ENCODE measurements at places on chromosomes 5 and 9. TPM values are rescaled to one million over a fixed set of nuclear protein-coding genes. Genes with fewer than 3 reads are reported as not detected.

DNA sequence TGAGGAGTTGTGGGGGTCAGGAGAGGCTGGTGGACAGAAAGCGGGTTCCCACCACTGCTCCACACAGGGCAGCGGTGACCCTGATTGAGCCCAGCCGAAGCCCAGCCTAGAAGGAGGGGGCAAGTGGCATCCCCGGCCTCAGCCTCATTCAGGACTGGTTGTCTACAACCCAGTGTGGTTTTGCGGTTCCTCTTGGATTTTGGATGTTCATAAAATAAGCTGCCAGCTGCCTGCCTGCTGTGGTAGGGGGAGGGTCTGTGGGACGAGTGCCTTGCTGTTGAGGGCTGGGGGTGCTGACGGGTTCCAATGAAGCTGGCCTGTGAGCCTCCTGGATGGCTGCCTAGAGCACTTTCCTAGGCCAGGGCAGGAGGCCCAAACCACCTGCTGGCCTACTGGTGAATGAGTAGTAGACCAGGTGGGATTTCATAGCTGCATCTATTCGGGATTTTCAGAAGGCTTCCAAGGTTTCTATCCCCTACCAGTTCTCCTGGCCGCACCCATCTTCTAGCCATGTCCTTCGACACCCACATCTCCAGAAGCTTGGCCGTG is 102.4 kb downstream of the NDFIP1 start:
- no peak for DNase-seq

- no peak for DNase-seq
Observed at GRCh38 chr5:5598547-5599113, 176.2 kb downstream of the ICE1 start.

DNA sequence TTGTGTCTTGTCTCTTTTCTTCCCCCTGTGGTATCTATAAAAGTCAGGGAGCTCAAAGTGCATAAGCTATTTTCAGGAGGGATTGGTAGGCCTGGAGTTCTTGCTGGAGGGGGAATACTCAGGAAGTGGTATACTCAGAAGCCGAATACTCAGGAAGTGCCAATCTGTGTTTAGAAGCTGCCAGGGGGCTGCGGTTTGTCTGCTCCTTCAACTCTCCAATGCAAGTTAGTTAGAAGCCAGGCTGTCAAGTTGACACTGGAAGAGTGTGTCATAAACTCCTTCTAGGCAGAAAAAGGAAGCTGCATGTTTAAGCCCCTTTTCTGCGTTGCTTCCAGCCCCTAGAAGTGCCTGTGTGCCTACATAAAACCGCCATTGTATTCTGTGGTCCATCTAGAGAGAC is 366.5 kb downstream of the TAF11L14 start:
- peak; percentile 46 for DNase-seq

- no peak for DNase-seq
Observed at GRCh38 chr9:100869326-100869725, 159.2 kb upstream of the PLPPR1 start.

GRCh38 chr5:133086366-133086875 is 34.6 kb downstream of the HSPA4 start:
- no peak for DNase-seq

GRCh38 chr5:72096602-72097188 is 10.6 kb upstream of the MAP1B start:
- DNase-seq: peak; percentile 42

- no peak for DNase-seq
Observed at GRCh38 chr5:74075501-74076484, 449.8 kb downstream of the ARHGEF28 start.

- no peak for DNase-seq
Observed at GRCh38 chr5:80034962-80035821, at the start of gene THBS4. Gene THBS4, plus strand, starts transcription at chr5:80035348. Its CDS starts 190 bp downstream, at chr5:80035538.

- no peak for DNase-seq
Observed at GRCh38 chr9:11755951-11756350, 937.2 kb upstream of the TYRP1 start.

- DNase-seq: peak; percentile 78
Observed at GRCh38 chr5:116652196-116652729, 77.6 kb upstream of the SEMA6A start.

GRCh38 chr9:107989099-107989498 is 499.5 kb upstream of the KLF4 start:
- no peak for DNase-seq

DNA sequence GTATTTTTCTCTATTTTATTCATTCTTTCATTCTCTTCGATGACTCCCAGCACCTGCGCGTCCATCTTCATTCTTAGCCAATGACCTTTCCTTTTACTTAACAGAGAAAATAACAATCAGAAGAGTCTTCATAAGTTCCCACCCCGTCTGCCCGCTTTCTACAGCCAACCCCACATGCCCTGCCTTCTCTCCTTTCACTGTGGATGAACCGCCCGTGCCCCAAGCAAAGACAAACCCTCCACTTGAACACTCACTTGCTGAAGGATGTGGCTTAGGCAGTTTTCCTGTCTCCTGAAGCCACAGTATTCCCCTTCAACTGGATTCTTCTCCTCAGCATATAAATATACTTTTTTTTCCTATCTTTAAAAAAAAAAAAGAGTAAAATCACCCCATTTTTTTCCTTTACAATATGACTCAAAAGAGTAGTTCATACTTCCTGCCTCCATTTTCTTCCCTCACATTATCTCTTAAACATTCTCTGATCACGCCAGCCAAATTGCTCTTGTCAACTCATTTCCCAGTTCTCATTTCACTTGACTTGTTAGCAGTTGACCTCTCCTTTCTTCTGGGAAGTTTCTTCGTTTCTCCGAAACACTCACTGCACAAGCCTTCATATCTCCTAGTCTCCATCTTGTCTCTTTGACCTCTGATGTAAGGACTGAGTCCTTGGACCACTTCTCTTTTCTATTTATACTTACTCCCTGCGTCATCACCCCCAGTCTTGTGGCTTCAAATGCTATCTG is 11.1 kb downstream of the NIPSNAP3B start:
- no peak for DNase-seq

DNA sequence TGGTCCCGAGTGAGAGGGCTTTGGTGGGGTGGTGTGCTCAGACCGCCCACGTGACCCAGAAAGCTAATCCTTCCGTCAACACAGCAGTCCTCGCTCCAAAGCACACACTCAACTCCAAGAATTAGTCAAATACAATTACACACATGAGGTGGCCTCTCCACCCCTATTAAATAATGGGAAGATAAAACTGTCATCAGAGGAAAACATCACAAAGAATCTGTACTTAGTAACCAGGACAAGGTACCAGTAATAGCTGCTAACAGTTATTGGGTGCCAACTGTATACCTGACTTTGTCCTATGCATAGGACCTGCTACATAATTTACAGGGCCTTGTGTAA is 222.8 kb downstream of the HSPA4 start:
- no peak for DNase-seq

DNA sequence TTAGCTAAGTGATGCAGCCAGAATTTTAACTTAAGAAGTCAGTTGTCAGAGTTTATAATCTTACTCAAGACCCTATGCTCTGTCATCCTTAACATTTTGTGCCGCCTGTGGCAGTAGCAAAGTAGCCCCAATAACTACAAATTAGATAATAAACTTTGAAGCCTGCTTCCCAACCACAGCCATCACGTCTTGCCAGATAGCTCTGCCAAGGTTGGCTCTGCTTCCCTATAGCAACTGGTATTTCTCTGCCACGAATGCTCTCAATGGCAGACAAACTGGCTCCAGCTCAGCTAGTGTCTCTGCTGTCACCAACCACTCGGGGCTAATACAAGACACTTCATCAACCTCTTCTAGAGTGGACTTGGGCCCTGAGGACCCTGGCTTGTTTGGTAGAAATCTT is 576.1 kb downstream of the CDH12 start:
- DNase-seq: no peak

- peak; percentile 1 for DNase-seq
Observed at GRCh38 chr5:101080462-101081240, 177.6 kb upstream of the ST8SIA4 start.

- DNase-seq: no peak
Observed at GRCh38 chr9:132945186-132946130, 1.0 kb upstream of the TSC1 start.

DNA sequence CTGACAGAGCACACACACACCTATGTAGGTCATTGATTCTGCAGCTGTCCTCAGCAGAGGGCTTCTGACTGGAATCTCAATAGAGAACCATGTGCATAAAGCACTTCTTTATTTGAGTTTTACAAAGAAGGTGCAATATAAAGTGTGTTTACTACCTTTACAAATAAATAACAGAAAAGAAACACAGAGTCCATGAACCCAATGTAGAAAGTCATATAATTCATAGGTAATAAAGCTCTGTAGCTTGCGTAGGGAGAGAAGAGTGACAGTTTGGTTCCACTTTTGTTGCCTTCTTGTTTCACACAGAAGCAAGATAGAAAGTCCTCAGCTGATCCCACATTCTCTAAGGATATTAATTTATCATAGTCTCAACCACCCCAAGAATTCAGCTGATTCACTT is 149.5 kb downstream of the GABRG2 start:
- no peak for DNase-seq

DNA sequence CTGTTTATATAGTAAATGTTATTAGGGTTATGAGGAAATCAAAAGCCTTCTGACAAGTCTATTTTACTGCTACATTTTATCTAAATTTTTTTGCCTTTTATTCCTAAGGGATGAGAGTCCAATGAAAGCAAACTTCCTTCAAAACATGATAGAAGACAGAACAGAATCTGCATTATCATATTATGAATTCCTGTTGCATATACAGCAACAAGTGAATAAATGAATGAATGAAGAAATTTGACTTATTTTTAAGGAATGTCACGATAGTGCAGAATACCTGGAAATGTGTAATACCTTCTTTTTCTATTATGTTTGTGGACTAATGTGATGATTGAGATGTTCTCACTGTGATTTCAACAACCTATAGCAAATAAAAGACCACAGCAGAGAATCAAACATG is 13.5 kb upstream of the CAMLG start:
- DNase-seq: no peak

GRCh38 chr9:93659044-93659836 is 82.9 kb downstream of the PHF2 start:
- no peak for DNase-seq

GRCh38 chr5:44847206-44847852 is 38.6 kb downstream of the MRPS30 start:
- no peak for DNase-seq

DNA sequence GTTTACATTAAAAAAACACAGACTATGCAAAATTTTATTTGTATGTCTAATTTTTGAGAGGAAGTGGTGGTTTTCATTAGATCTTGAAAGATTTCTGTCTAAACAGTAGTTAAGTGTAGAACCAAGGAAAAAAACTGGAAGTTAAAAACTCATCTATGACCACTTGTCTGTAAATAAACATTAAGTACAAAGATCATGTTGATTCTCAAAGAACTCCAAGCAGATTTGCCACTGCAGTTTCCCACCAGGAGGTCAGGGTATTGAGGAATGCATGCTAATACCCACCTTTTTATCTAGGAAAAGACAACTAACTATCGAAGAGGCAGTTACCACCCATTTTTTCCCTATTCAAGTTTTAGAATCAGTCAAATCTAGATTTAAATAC is 1.9 kb downstream of the STOM start:
- no peak for DNase-seq

DNA sequence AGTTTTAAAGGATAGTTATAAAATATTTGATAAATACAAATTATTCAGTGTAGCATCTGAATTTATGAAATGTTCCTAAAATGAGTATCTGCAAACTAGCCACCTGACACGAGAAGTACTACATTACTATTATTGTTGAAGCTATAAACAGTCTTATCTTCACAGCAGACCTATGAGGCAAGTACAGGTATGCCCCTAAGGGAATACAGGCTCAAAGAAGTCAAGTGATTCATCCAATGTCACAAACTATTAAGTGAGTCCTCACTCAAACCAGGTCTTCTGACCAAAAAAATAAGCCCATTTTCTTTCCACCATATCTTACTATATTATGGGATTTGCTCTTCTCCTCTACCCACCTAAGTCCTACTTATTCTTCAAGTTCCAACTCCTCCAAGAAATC is 28.7 kb downstream of the STRBP start:
- no peak for DNase-seq

DNA sequence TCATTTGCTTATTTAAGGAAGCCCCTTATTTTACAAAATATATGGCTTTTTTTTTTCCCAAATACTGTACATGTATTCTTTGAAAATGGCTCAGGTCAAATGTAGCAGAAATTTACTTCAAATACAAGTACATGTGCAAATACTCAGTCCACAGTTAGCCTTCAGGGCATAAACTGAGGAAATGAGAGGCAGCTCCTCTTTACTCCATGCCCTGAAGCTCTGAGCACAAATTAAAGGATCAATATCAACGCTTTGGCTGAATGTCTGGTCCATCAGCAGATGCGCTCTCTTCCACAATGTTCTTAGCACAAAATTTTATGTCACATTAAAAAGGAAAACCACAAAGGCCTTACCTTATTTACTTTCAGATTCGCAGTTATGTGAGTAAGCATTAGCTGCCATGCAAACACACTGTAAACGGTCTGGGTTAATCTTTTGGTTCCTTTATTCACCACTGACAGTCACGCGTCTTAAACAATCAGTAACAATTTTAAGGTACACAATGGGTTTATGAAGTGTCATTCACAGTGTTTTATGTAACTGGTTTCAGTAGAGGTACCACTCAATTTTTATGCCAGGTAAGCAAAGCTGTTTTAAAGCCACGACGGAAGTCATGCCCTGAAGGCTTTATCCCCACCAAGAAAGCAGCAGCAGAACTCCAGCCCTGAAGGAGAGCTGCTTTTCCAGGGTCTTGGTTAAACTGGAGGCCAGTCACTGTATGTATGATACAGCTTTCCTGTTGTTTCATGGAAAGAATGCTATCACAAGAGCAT is 103.4 kb downstream of the OTULIN start:
- peak; percentile 37 for DNase-seq

DNA sequence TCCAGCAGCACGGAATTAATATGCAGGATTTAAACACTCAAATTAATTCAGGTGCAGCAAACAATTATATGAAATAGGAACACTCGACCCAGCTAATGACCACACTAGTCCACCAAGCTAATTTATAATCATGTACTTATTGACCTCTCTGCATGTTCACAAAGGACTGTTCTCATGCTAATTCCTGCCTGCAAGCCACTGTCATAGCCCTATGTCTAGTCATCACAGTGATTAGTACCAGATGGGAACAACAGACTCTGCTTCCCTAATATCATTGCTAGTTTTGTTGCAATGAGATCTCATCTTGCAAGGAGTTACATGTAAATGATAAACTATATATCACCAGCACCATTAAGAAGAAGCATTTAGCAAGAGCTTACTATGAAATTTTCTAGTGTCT is 553.0 kb upstream of the GRAMD2B start:
- peak; percentile 80 for DNase-seq

SLC34A3 gene
- not detected for total RNA-seq

CNTFR gene
- not detected for total RNA-seq

CAMK2A gene
- 1.1 TPM for total RNA-seq

SPINK6 gene
- total RNA-seq: not detected

OLFM1 gene
- total RNA-seq: 0.29 TPM

DOCK8 gene
- total RNA-seq: not detected

All from RPMI7951 (cell line).